Stimulated activated CD4-positive, alpha-beta T cell treated with anti-CD3 and anti-CD28 coated beads, Interleukin-12 subunit alpha, Interleukin-12 subunit beta, amount 100 ng/mL, for 4 hours (primary cell): ENCODE measurements at places on chromosomes 13 and 19.

DNA sequence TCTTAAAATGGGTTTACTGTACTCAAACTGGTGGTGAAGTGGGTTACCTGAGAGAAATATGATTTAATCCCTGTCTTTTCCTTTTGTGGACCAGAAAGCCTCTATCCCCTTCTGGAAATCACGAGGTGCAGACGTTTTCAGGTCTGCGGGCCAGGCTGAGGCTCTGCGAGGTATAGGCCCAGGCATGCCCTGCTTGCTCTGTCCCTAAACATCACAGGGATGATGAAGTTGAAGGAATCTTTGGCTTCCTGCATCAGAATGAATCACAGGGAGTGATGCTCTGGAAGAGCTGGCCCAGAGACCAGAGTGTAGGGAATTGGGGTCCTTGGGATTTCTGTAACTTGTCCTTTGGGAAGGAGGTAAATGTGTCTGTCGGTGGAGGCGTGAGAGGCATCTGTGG is 18.4 kb upstream of the CHST8 start:
- no peak for DNase-seq

GRCh38 chr13:111462221-111462764 is 141.9 kb downstream of the TEX29 start:
- no peak for DNase-seq

- no peak for DNase-seq
Observed at GRCh38 chr13:99085808-99086266, 108.0 kb upstream of the DOCK9 start.

DNA sequence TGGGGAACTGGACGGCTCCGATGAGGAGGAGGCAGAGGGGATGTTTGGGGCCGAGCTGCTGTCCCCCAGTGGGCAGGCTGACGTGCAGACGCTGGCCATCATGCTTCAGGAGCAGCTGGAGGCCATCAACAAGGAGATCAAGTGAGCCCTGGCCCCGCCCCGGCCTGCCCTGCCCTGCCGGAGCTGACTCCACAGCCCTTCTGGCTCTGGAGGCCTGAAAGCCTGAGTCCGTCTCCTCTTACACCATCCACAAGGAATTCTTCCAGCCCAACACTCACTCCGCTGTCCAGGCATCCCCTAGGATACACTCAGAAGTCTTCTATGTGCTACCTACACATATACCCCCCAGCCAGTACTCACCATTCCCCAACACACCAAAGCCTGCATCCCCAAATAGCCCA is 17.4 kb downstream of the PPFIA3 start:
- no peak for DNase-seq

DNA sequence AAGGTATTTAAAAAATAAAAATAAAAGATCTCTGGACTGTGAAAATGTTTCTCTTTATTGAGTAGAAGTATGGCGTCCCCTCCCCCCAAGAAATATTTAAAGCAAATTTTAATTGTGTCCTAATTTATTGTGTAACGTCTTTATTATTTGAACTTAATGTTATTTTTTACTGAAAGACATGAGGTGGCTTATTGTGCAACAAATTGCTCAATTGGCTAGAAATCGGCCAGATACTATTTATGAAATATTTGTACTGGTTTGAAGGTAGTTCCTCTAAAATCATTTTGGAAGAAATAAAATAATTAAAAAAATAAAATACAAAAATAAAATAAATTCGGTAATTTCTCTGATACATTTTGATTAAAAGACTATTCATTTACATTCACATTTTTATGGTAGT is 162.3 kb downstream of the DACH1 start:
- DNase-seq, result no peak

- DNase-seq, result peak; percentile 81
Observed at GRCh38 chr19:38949580-38950367, 19.0 kb downstream of the MRPS12 start.

- DNase-seq, result no peak
Observed at GRCh38 chr13:111486801-111487200, 166.4 kb downstream of the TEX29 start.

- DNase-seq, result no peak
Observed at GRCh38 chr19:18662972-18663732, 20.3 kb upstream of the CRTC1 start.

- no peak for DNase-seq
Observed at GRCh38 chr19:6354098-6354674, 7.1 kb upstream of the CLPP start.

DNA sequence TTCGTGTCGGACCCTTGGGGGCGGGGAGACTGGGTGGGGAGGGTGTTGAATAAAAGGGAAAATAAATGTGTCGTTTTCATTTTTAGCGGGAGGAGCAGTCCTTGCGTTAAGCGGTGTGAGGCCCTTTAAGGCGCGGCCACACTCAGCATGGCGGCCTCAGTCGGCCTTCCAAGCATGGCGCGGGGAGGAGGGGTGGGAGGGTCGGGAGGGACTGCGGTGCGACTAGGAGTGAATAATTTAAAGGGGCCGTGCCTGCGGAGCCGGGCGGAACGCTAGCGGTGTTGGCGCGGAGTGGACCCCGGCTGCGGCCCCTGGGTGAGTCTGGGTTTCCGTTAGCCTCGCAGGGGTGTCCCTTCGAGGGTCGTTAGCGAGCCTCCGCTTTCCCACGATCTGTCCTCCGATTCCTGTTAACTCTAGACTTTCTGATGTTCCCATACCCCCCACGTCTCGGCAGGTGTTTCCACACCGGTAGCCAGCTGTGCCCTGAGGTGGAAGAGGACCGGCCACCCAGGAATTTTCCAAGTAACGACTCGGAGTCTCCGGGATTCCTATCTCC is 1.5 kb upstream of the PNPLA6 start:
- DNase-seq, result peak; percentile 78

DNA sequence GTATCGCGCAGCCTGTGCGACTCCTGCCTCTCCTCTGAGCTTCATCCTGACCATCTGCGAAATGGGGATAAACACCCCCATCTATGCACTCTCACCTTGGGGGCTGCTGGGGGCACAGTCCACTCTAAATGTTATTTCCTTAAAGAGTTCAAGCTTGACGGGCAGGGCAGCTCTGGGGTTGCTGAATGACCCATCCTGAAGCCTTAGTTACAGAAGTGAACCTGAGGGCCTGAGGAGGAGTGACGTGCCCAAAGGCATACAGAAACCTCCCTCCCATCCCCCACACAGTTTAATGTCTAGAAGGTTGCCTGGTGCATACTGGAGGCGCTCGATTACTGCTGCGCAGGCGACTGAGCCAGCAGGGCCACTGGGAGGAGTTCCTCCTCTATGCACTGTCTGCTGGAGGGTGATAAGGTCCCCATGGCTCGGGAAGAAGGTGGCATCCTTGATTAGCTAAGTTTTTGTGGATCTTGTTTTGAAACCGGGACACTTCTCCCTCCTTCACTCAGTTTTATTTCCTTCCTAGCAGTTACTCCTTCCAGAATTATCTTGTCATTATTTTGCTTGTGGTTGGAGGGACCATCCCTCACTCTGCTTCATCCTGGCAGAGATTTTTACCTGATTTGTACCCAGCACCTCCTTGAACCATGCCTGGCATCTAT is 572 bp upstream of the FKBP8 start:
- peak; percentile 55 for DNase-seq

- no peak for DNase-seq
Observed at GRCh38 chr13:113930671-113931637, 42.9 kb downstream of the C13orf46 start.

- DNase-seq, result no peak
Observed at GRCh38 chr13:46289260-46289955, 77.7 kb downstream of the LRRC63 start.

DNA sequence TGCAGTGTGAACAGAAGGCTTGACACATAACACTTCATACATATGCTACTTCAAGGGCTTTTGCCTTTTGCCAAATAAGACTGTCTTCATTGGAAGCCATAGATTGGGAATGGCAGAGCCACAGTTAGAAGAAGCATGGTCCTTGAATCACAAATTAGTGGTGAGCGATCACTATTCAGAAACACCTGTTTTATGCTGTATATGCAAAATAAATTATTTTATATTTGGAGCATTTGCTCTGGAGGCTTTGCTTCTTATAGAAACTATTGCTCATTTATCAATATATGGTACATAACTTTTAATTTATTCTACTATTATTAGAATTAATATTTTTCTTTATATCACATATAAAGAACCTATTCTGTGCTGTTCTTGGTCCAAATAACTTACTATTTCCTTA is 270.4 kb upstream of the SPRY2 start:
- no peak for DNase-seq

GRCh38 chr13:109650861-109651260 is 135.5 kb downstream of the IRS2 start:
- no peak for DNase-seq

DNA sequence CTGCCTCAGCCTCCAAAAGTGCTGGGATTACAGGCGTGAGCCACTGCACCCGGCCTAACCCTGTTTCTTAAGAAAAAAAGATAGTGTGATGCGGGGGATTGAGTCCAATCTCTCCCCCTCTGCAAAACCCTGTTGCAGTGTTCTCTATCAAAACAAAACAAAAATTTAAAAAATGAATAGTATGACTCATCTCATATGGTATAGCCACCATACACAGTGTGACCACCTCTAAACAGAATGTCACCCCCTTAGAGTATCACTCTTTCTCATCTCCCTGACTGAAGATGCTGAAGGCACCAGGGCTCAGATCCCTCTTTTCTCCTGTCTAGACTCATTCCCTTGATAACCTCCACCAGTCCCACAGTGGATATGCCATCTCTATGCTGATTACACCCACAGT is 6.8 kb upstream of the ERF start:
- no peak for DNase-seq
